ENCODE measurements at places on chromosomes 2 and 18.
A peak's percentile ranks its signal among the peaks of the same experiment; 100 is the strongest.

- no peak for DNase-seq
Observed at GRCh38 chr2:46863882-46864281, 51.7 kb downstream of the MCFD2 start.

- DNase-seq, result no peak
Observed at GRCh38 chr2:9071032-9071431, 67.5 kb upstream of the MBOAT2 start.

DNA sequence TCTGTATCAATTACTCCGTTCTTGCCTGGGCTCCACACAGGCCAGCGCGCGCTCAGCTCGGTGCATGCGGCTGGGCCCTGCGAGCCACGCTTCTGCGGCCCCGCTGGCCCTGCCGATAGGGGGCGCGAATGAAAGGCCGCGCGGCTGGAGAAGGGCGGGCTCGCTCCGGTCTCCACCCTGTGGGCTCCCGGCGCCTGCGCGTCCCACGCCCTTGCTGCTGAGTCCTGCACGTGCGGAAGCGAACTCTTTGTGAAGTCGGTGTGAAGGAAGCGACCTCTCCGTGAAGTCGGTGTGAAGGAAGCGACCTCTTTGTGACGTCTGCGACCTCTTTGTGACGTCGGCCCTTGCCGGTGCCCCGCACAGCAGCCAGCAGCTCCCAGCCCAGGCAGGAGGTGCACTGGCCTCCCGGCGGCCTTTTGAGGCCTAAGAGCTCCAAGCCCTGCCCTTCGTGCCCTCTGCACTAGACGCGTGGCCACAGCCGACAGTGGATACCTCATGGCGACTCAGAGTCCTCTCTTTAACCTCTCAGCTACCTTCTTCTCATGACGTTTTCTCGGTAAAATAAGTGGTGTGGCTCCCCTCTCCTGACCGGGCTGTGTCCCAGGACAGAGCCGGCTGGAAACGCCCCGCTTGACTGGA lies 391.9 kb upstream of the RAB6C start:
- DNase-seq, result no peak

- DNase-seq, result no peak
Observed at GRCh38 chr18:34758378-34758948, 48.4 kb downstream of the DTNA start.

DNA sequence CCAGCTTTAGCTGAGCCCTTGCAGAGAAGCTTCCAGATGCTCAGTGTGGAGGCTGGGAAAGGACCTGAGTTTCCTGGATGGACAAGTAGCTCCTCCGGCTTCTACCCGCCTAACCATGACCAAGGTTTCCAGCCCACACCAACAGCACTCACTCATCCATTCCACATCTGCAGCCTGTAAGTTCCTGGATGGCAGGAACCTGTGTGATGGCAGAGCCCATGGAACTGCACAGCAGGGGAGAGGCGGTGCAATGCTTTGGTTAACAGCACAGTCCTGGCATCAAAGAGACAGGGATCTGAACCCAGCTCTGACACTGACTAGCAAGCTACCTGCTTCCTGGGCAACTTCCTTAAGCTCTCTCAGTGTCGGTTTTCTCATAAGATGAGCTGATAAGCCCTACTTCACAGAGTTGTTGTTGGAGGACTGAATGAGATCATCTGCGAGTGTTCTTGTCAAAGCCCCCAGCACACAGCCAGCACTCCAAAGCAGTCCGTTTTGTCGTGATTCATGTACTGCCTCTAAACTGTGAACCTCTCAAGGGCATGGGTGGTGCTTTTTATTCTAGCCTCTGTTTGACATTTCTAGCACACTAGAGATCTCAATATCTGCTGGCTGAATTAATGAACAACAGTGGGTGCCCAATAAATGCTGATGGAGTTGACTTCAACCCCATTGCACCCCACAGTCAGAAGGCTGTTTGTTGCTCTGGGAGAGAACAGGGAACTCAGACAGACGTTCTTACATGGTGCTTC lies 41.6 kb upstream of the OTOF start:
- no peak for DNase-seq

- no peak for DNase-seq
Observed at GRCh38 chr2:190607014-190607597, 41.8 kb upstream of the NAB1 start.

DNA sequence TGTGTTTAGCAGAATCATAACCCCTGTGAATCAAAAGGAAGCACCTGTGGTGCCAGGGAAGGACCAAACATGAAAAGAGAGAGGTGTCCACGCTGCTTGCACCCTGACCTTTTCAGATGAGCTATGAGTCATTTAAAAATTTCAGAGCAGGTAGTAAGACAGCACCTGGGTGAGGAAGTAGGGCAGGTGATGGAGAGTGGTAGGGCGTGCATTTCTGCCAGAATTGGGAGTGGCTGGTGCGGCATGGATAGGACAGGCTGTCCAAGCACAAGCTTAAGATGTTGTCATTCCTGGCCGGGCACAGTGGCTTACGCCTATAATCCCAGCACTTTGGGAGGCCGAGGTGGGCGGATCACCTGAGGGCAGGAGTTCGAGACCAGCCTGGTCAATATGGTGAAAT lies 36.8 kb downstream of the NPAS2 start:
- no peak for DNase-seq

DNA sequence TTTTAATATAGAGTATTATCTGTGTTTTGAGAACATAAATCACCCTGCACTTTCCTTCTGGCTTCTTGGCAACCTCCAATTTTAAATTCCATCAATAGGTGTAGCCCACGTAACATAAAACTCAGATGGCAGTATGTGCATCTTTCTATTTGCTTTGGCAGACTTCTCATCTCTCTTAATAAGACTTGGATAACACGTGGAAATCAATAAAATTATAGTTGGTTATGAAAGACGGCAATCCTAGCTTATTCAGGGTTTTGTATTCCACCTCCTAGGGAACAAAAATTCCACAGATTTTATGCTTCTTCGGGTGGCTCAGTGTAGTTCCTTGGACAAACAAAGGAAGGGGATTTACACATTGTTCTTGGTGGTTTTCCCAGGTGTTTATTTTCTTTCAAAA lies 299.3 kb downstream of the RND3 start:
- no peak for DNase-seq

DNA sequence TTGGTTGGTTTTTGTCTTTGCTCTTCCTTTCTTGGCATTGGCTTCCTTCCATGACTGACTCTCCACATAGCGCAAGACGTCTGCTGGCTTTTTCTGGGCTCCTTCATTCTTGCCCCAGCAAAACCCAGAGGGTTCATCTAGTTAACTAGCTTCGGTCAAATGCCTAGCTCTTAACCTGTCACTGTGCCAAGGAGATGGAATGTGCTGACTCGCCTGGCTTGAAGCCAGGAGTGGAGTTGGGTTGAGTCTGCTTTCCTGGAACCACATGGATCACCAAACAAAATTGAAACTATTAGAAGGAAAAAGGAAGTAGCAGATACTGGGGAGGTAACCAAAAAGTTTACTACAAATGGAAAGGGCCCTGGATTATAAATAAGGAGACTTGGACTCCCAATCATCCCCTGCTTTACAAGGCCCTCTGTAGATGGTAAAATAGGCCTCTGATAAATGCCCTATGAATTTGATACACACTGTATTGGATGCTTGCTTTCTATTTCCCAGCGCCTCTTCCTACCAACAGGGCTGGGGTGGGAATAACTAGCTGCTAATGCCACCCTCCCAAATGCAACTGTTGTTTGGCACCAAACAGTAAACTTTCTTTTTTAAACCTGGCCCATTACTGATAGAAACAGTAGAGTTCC lies 11.3 kb downstream of the MALT1 start:
- DNase-seq, result no peak

DNA sequence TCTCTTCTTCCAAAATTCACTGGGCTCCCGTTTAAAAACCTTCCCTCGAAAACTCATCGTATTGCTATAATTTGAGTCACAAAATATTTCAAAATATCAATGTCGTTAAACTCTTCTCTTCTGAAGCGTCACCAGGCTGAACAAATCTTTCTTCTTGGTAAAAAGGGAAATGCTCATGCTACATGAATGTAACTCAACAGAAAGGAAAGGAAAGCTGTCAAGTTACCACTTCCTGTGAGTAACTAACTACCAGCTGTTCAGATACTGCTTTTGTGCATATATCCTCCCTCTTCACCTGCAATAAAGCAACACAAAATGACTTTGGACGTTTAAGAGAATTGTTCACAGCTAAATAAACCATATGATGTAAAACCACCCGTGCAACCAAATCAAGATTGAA lies 95.4 kb downstream of the DOCK10 start:
- no peak for DNase-seq

GRCh38 chr2:221134718-221135117 lies 437.4 kb downstream of the EPHA4 start:
- no peak for DNase-seq

DNA sequence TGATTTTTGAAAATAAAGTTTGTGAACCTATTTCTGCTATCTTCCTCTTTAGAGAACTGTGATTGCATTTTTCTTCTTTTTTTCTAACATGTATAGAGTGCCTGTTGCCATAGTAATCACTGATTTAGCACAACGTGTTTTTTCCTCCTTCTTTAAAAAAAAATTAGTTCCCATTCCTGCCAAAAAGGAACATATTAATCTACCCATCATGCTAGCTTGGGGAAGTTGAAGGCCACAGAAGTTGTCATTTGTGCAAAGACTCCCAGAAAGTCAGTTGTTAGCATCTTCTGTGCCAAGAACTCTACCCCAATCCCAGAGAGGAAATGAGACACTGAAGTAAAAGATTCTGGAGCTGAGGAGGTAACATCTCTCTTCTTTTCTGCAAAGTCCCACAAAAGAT lies 57.3 kb downstream of the SLC8A1 start:
- DNase-seq, result no peak

DNA sequence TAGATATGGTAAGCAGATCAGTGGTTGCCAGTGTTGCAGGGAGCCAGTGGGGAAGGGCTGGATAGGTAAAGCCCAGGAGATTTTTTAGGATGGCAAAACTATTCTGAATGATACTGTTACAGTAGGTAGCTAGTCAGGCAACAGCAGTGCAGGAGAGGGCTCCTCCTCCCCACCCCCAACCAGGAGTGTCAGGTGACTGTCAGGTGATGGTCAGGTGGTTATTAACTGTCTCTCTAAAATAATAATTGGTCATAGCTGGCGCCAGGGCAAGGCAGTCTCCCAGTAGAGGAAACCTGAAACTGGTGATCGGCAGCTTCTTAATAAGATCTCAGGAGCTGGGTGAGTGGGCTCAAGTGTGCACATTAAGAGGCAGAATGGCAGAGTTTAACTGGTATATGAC lies 201.6 kb upstream of the PARD3B start:
- no peak for DNase-seq

- no peak for DNase-seq
Observed at GRCh38 chr2:224591220-224591619, 6.1 kb upstream of the CUL3 start.

DNA sequence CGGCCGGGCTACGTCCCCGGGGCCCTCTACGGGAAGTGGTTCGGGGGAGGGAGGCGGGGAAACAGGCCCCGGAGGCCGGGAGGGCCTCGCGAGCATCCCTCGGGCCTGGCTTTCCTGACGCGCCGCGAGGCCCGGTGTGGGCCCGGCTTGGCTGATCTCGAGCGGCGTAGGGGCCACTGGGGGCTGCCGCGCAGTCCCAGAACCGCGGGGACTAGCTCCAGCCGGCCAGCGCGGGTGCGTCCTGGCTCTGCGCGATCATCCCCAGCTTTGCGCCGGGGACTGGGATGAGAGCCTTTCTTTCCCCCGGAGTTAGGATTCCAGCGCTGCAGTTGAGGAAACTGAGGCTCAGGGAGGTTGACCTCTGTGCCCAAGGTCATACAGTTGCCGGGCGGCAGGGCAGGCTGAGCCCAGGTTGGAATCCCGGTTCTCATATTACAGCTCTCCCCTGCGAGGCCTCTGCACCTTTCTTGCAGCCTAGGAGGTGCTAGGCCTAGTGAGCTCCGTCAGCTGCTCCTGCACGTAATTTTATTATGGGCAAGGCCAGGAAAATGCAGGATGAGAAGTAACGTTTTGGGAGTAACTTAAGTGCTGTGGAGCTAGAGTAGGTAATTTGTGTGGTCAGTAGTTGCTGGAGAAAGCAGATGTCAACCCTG lies 501 bp downstream of the LPIN1 start:
- DNase-seq, result no peak

DNA sequence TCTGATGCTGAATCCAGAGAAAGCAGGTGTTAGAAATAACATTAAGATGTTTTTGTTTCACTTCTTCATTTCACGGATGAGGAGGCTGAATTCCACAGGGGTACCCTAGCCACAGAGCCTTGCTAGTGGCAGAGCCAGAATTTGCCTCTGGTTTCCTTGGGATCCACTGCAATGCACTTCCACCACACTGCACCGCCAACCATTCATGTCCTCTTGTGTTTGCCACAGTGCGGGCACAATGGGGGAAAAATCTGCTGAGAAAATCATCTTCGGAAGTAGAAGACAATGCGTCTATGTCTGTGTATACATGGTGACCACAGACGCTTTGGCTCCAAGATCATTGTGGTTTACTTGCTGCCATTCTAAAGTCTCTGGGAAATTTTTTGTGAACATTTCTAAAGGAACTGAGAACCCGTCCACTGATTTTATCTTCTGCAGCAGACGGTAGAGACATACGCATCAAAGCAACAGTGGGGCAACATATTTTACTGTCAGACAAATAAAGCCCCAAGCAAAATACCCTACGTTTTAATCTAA lies 14.9 kb downstream of the ICOS start:
- DNase-seq, result no peak

DNA sequence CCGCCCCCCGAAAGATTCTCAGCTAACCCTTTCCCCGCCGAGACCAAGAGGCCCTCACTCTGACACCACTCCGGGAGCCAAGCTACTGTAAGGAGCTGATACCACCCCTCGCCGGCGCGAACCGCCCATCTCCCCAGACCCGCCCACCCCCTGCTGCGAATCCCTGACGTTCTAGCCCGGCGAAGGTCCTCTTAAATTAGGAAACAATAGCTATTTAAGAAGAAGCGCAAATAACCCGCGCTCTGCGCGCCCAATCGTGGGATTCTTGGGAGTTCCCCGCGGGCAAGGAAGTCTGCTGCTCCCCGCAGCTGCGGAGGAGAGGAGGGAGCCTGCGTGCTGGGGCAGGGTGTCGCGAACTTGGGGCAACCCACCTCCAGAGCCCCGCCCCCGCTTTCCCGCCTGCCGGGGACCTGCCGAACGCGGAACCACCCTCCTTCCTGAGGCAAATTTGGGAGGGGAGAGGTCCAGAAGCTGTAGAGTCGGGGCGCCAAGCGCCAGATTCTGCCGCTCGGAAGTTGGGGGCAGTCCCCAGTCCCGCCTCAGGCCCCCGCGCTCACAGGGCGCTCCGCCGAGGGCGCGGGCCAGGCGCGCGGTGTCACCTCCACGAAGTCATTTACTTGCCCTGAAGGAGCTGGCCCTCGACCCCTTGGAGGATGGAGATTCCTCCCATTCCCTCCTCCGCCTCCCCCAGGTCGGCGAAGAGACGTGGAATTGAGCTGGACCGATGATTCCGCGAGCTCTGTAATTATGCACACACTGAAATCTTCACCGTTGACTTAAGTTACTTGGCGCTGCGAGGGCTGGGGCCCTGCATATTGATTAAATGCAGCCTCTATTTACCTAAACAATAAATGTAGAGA lies 8.4 kb upstream of the SP9 start:
- peak; percentile 30 for DNase-seq

GRCh38 chr2:180655393-180655792 lies 325.0 kb upstream of the UBE2E3 start:
- DNase-seq, result no peak

GRCh38 chr2:161709428-161709827 lies 85.2 kb downstream of the SLC4A10 start:
- no peak for DNase-seq

Measured in activated naive CD4-positive, alpha-beta T cell treated with anti-CD3 and anti-CD28 coated beads, Interleukin-2, amount 50 U/mL, for 16 hours (primary cell).